NCI-H1417 treated with DMSO at 0.1 percent for 48 hours (cell line): ENCODE measurements at places on chromosomes 2 and 18.

DNA sequence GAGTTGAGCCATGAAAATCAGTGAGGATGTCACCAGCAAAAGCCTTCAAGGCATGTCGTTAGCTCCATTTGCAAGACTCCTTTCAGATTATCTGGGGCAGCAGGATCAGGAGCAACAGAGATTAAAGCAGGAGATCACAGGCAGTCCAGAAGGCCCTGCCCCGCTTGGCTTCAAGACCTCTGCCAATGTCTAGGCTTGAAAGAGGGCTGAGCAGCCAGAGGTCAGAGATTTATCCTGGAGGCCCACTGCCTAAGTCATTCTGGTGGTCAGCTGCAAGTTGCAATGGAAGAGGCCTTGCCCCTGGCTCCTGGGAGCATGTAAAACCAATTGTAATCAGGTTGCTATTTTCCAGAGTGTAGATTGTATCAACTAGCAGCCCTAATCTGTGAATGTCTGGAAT is 416.5 kb downstream of the BCL11A start:
- DNase-seq: no peak

DNA sequence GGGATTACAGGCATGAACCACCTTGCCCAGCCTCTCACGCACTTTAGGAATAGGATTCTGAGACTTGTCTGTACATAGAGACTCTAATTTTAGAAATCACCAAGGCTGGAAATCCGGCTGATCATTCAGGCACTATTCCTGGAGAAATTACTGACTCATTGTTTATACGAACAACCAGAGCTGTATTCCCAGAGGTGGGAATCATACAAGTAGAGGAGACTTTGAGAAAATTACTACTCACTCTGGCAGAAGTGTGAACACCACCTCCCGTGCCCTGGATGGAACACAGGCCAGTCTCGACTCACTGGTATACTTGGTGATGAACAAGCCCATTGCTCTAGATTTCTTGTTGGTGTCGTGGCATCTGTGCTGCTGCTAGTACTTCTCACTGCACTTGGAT is 5.8 kb upstream of the ADNP2 start:
- DNase-seq: no peak

DNA sequence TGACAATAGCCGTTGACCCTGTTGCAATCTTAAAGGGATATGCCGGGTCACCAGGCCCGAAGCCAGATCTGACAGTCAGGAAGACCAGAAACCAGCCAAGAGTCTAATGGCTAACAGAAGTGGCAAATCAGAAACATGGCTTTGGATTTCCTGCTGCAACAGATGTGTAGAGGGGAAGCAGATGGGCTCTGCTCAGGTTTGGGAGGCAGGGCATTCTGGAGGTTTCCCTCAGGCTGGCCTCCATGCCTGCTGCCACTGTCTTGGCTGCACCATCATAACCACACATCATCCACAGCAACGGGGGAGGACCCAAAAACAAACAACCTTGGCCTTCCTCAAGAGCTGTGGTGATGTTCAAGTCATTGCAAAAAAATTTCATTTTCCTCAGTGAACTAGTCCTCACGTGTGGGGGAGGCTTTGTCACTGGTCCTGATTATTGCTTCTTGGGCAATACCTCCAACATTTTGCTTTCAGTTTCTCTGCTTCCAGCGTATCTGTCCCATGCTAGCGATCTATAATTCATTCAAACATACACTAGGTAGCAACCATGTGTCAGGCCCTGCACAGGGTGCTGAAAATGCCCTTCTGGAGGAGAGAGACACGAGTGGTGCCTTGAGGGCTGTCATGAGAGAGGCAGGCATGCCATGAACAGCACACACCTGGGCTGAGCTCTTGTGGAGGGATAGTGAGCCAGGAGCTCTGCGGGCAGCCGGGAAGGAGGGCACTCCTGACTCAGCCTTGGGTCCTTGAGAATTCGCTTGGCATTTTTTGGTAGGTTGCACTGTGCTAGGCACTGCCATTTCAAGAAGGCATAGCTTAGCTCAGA is 48.2 kb upstream of the LGALSL start:
- DNase-seq: no peak

DNA sequence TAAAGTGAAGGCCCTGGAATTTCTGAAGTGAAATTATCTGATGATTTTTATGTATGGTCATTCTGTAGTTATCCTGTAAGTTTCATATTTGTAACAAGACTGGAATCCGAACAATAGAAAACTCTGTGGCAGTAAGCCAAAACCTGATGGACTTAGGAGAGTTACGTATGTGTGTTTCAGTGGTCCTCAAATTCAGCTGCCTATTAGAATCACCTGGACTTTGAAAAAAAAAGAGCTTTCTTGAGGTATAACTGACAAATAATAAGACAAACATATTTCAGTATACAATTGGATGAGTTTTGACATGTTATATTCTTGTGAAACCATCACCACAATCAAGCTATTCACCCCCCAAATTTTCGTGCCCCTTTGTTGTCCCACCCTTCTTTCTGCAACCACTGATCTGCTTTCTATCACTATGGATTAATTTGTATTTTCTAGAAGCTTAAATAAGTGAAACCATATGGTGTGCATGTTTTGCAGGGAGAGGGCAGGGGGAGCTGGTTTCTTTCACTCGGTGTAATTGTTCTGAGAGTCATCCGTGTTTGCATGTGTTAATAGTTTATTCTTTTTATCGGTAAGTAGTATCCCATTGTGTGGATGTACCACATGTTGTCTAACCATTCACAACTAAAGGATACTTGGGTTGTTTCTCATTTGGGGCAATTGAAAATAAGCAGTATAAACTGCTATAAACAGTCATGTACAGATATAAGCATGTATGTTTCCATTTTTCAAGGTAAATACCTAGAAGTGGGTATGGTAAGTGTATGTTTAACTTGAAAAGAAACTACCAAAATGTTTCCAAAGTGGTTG is 50.2 kb upstream of the EML4 start:
- no peak for DNase-seq

DNA sequence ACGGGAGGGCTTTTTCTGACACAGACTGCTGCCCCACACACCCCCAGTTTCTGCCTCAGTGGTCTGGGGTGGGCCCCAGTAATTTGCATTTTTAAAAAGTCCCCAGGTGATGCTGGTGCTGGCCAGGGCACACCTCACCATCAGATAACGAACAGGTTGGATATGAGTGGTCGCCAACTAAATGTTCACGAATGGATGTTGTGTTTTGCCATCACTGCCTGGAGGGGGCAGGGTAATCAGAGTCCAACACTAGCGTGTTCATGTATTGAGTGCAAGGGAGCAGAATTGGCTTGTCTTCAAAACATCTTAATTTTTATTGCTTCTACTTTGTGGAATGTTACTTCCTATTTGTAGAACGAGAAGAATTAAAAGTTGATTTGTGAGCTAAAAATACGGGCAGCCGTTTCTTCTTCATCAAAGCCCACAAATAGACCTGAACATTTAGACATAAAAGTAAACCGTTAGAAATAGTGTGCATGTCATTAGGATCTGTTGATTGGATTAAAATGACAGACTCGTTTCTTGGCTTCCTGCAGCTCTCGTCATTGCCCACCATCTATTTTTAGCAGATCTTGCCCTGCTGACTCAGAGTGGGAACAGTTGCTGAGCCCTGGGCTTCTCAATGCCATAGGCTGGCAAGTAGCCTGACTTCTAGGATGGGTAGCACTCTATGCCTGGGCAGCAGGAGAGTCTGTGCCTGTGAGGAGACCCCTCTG is 45.2 kb downstream of the NCK2 start:
- DNase-seq: no peak

DNA sequence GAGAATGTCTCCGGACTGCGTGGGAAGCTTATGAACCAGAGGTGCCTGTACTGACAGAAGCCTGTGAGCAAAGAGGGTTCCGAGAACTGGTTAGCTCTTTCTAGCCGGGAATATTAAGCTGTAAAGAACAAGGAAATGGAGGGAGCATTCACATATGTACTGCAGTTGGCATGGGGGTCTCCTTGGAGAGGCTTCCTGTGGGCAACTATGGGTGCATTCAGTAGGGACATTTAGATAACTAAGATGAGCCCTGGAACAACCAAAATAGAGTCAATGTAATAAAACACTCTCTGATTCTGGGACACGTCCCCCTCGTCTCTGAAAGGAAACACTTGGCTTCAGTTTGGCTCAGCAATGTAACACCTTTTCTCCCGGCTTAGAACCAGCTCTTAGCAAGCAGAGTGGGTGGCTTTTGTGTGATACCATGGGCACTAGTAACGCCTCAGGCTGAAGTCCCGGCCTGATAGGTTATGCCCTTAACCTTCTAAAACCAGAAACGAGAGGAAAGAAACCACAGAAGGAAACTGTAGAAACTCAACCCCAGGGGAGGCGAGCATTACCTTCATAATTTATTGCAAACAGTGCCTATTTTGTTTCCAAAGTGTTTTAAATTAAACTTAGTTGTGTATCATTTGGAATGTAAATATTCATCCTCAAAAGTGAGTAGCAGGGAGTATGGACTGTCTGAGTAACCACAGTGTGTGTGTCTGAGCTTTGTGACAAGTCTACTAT is 48.8 kb upstream of the LPIN2 start:
- DNase-seq: no peak

GRCh38 chr2:237132799-237133198 is 47.1 kb downstream of the COPS8 start:
- DNase-seq: no peak

DNA sequence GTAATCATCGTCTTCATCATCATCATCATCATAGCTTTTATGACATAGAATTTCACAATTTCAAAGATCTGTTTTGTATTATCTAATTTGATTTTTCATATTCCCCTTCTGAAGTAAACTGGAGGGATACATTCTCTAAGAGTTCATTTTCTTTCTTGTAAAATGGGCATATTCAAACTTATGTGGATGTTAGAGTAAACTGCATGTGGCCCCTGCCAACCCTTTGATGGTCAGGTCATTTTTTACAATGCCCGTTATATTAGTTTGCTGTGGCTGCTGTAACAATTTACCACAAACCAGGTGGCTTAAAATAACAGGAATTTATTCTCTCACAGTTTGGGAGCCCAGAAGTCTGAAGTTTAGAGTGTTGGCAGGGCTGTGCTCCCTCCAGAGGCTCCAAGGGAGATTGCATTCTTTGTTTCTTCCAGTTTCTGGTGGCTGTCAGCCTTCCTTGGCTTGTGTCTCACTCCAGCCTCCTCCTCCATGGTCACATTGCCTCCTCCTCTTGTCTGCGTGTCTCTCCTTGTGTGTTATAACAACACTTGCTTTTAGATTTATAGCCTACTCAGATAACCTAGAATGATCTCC is 127.5 kb upstream of the MMADHC start:
- no peak for DNase-seq

DNA sequence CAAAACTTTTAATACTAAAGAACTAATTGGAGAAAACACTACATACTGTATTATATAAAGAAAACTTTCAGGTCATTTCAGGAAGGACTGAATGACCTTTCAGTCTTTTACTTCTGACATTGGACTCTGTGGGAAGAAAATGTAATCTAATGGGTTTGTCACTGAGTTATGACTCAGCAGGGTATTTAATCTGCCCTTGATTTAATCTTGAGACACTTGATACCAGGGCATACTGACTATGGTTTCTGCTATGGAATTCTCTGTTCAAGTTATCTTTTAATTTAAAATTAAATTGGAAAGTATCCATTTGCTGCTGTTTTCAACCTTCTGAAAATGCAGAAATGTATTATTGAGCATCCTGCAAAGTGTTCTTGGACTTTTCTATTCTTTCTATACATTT is 354.2 kb upstream of the GALNT5 start:
- no peak for DNase-seq

DNA sequence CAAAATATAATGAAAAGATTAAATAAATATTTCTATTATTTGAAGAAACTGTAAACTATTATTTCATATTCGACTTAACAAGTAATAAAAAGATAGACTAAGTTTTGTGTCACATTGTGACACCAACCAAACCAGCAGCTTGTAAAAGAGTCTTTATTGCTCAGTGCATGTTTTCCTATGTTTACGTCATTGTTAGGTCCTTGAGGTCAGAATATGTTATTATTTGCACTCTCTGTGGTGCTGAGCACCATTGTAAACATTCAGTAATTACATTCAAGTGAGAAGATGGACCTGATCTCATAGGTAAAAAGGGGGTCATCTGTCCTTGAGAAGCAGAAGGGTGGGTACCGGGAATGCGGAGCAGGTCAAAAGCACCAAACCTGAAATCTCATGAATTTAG is 1999.1 kb upstream of the CELF4 start:
- DNase-seq: no peak

GRCh38 chr2:28287256-28287915 is 105.3 kb upstream of the FOSL2 start:
- no peak for DNase-seq

DNA sequence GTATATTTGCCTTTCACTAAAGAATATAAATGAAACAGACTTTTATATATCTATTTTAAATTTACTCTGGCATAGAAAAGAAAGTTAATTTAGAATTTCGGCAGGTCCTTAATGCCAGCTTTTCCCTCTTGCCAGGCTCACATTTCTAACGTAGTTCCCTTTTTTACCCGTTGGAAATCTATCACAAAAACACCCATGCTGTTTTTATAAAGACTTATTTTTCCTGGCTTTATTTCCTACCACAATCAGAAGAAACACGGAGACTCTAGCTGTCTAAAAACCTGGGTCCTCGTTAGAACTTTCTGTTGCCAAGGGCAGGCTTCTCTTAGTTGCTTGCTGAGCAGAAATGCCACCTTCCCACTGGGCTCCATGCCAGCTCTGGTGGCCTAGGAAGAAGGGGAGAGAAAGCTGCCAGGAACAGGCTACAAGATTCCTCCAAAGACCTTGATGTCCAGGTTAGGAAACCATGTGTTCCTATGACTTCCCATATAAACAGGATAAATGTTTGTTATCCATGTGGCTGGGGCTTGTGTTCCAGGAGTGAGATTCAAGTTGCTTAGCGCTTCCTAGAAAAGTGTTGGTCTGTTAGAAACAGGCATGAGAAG is 17.8 kb upstream of the TMEM18 start:
- DNase-seq: no peak

DNA sequence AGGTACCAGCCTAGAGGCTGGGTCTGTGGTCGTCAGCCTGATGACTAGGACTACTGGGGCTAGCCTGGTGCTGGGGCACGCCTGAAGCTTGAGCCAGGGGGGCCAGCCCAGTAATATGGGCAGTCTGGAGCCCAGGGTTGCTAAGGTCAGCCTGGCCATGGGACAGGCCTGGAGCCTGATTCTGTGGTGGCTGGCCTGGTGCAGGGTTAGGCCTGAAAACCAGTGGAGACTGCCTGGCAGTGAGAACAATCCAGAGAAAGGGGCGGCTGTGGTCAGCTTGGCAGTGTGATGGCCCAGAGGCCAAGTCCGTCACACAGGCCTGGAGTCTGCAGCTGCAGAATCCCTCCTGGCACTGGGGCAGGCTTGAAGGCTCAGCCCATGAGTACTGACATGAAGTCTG is 445.8 kb downstream of the SATB2 start:
- no peak for DNase-seq

GRCh38 chr2:209340522-209340921 is 83.3 kb upstream of the MAP2 start:
- no peak for DNase-seq

GRCh38 chr2:61359058-61359457 is 111.8 kb downstream of the USP34 start:
- no peak for DNase-seq

DNA sequence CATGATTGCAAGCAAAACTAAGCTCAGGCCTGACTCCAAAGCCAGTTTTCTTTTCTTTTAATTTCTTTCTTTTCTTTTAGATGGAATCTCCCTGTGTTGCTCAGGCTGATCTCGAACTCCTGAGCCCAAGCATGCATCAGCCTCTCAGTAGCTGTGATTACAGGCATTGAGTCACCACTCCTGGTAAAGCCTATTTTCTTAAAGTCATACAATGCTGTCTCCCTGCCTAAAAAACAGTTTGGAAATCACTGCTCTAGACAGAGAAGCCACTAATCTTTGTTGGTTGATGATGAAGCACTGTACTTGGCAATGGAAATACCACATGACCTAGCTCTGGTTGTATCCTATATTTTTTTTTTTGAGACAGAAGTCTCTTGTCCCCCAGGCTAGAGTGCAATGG is 33.1 kb upstream of the ZNF532 start:
- no peak for DNase-seq
